ENCODE measurements at places on chromosomes 7 and 10.

- DNase-seq = no peak
Measured at GRCh38 chr10:54993148-54993547, 192.1 kb upstream of the PCDH15 start.

DNA sequence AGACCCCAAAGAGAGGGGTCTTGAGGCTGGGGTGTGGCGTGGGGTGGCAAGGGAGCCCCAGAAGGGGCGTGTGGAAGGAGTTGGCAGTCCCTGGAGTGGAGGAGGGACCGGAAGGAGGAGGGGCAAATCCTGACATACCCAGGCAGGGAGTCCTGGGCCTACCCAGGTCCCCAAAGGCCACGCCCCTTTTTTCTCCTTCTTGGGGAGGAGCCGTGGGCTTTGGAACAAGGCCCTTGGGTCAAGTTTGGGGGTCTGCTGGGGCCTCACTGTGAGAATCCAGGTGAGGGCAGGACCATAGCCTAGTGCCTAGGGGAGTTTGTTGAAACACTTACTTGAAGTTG lies 1.2 kb upstream of the SMARCD3 start:
- DNase-seq = no peak

GRCh38 chr7:40882071-40882658 lies 747.4 kb downstream of the SUGCT start:
- no peak for DNase-seq

DNA sequence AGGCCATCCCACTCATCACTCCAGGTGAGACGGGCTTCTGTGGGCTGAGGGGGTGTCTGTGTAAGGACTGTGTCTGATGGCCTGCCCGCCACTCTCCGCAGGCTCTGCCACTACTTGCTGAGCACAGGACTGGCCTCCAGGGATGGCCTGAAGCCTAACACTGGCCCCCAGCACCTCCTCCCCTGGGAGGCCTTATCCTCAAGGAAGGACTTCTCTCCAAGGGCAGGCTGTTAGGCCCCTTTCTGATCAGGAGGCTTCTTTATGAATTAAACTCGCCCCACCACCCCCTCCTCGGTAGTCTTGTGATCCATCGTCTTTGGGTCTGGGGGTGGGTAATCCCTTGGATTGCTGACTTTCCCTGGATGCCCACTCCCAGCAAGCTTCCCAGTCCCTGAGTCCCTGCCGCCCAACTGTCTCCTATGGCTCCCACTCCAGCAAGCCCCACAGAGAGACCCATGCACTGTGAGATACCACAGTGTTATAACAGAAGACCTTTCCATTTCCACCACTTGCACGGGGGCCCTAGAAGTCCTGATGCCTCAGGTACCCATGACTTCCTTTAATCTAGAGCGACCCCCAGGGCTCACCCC lies 4.7 kb downstream of the FXYD4 start:
- DNase-seq = no peak

DNA sequence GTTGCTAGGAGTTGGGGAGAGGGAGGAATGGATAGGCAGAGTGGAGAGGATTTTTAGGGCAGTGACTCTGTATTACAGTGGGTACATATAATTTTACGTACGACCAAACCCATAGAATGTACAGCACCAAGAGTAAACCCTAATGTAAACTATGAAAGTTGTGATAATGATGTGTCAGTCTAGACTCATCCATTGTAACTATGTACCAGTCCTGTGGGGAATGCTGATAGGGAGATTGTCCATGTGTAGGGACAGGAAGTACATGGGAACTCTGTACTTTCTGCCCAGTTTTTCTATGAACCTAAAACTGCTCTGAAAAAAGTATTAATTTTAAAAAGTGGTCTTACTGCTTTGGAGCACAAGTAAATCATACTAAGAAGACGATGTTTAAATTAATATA lies 441.8 kb downstream of the AUTS2 start:
- DNase-seq = no peak

GRCh38 chr7:101563943-101564777 lies 64.9 kb downstream of the MYL10 start:
- no peak for DNase-seq

- DNase-seq = no peak
Measured at GRCh38 chr10:133072720-133073390, 14.9 kb upstream of the ADGRA1 start.

DNA sequence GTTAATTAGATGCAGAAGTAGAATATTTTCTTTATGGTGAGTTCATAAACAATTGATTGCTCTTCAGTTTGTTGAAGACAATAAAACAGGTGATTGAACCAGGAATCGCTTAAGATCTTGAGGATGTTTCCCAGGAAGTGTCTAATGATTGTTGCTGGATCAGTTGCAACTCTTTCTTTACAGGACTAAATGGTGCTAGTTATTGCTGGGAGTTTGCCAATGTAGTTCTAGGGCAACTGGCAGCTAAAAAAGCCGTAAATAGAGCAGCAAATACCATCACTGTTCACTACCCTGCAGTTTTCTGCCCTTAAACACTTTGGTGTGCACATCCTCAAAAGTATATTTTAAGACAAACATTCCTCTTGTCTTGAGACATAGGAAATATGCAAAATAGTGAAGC lies 119.2 kb upstream of the ANK3 start:
- DNase-seq = no peak

GRCh38 chr7:78111386-78111785 lies 312.8 kb downstream of the PHTF2 start:
- DNase-seq = no peak

GRCh38 chr10:61263518-61263917 lies 189.7 kb downstream of the TMEM26 start:
- no peak for DNase-seq

DNA sequence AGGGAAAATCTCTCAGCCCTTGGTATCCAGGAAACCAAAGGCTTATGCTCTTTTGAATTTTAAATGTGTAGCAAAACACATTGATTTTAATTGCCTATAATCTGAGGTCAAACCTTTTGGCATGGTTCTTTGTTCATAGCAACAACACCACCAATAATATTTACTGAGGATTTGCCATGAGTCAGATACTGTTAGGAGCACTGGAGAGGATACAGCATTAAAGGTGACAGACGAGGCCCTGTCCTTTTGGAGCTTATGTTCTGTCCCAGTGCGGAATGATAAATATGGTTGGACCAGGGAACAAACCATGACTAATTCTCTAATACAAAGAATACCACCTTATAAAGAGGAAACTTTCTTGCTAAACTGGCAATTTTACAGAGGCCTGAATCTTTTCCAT lies 176.6 kb downstream of the CTNNA3 start:
- no peak for DNase-seq

GRCh38 chr7:15686295-15686956 lies at the start of gene MEOX2:
Gene MEOX2, minus strand, starts transcription at chr7:15686683. Its CDS starts 281 bp downstream, at chr7:15686402.
- DNase-seq = no peak

DNA sequence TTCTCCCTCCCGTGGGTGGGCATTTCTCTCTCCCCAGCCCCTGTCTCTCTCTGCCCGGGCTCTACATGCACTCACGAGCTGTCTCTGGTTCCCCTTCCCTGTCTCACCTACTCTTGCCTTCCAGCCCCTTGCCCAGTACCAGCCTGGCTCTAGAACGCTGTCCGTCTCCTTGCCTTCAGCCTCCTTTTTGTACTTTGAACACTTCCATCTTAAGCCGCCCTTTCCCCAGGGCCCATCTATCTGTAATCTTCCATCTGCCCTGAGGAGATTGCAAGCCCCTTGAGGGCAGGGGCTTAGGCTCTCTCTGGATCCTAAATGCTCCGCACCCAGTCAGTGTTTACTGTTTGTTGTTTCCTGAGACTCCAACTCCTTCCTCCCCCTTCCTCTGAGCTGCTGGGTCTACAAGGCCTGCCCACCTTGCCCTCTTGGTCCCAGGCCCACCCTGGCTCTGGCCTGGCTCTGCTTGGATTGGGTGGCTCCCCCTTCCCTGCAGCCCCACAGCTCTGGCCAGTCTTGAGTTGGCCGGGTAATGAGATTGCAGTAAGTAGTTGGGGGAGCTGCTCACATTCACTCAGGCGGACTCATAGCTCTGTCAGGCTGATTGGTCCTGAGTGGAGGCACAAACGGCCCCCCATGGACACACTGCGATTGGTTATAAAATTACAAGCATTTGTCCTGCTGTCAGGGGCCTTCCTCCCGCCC lies 28.3 kb downstream of the POLL start:
- DNase-seq = no peak

DNA sequence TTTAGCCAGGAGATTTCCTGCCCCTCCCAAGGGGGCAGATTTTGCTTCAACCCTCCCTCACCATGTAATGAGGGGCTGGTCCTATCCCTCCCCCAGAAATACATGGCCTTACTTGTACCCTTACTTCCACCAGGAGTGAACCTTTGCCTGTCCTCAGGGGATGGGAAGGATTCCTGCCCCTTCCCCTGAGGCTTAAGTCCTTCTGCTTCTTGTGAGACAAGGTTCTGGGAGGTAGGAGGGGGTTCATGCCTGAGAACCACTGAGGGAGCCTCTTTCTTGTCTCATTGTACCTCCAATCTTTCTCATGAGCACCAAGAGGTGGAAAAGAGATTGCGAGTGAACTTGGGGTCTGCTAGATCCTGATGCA lies 19.5 kb upstream of the MUC3A start:
- DNase-seq = no peak

DNA sequence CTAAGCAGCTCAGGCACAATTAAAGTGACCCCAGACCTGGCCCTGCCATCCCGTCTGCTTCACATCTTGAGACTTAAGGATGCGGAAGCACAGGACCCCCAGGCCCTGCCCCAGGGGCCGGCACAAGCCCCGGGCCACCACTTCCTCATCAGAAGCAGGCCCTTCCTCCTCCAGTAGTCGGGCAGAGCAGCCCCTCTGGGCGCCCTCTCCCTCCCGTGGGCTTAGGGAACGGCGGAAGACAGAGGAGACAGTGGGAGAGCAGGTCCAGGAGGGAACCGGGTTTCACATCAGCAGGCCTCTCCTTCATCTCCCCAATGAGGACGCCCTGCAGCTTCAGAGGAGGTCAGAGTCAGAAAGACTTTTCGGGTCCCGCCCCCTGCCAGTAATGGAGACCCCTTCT lies 135.7 kb upstream of the PPIF start:
- DNase-seq = no peak

GRCh38 chr10:34544400-34544799 lies 270.7 kb downstream of the PARD3 start:
- no peak for DNase-seq

GRCh38 chr10:43980715-43981114 lies 332.0 kb upstream of the ZNF32 start:
- DNase-seq = no peak

GRCh38 chr7:100119970-100120732 lies 717 bp downstream of the CNPY4 start:
- no peak for DNase-seq

- DNase-seq = no peak
Measured at GRCh38 chr10:123665491-123666286, 466 bp upstream of the GPR26 start.

- no peak for DNase-seq
Measured at GRCh38 chr10:84548869-84549268, 220.5 kb downstream of the CCSER2 start.

DNA sequence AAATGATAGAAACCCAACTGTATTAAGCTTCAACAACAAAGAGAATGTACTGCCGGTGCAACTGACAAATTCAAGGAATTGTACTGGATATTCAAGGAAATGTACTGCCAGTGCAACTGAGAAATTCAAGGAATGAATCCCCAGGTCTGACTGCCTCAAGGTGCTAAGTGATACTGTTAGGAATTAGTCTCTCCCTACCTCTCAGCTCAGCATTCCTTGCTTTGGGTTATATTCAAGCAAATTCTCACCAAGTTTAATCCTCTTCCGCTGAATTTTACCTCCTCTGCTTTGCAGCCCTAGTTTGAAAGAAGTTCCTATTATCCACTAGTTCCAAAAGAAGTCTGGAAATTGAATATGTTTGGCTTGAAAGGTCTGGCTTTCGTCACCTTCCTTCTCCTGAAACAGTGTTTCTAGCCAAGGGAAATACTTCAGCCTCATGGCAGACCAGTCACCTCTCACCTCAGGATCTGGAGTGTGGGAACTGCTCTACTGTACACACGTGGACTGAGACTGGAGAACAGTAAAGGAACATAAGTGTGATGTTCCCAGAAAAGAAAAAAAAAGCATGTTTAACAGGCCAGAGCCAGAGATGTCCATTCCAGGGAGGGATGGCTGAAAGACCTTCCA lies 60.4 kb downstream of the SORCS1 start:
- DNase-seq = no peak

DNA sequence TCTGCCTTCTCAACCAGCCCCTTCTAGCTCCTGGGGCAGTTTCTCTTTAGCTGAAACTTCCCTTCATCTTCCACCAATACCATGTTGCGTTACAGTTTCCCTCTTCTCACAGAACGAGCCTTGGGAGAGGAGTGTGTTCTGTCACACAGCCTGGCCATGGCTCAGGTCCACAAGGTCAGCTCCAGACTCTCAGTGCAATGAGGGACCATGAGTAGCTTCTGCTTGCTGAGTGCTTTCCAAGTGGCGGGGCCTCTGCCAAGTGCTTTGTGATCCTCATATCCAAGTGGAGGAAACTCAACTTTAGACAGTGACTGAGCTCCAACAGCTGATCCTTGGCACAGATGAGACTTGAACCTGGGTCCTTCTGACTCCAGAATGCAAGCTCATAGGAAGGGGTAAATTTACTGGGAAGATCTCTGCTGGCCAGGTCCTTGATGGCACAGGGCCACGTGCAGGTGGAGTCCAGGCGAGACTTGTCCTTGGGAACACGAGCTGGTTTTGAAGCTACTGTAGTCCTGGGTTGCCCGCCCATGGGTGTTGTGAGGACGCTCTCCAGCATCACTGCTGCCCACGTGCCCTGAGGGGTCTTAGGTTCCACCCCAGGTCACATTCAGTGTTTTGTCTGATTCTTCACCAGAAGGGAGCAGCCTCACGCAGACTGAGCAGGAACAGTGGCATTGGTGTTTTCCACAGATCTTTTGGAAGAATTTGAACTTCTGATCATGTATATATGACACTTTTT lies 238.0 kb downstream of the EBF3 start:
- no peak for DNase-seq

- no peak for DNase-seq
Measured at GRCh38 chr7:102152672-102153598, 133.7 kb upstream of the SH2B2 start.

- DNase-seq = no peak
Measured at GRCh38 chr10:22229802-22230157, 12.0 kb upstream of the EBLN1 start.

- DNase-seq = no peak
Measured at GRCh38 chr7:53657586-53657985, 622.2 kb downstream of the POM121L12 start.

DNA sequence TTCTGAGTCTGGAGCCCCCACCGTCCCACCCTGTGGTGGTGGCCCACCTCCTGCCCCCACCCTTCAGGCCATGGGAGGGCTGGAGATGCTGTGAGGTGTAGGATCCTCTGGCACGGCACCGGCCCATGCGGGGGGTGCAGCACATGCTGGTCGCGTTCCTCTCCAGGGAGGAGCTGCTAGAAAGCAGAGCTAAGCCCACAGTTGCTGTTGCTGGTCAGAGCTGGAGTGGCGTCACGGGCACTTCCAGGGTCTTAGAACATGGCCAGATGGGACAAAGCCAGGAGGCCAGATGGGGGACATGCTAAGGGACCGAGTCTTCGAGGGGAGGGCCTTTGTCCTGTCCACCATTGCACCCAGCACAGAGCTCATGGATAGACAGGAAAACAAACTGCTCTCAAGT lies 21.6 kb downstream of the AGAP3 start:
- no peak for DNase-seq

All from activated CD4-positive, CD25-positive, alpha-beta regulatory T cell treated with anti-CD3 and anti-CD28 coated beads, Interleukin-2, amount 50 U/mL, for 72 hours (primary cell).